CD4-positive, alpha-beta memory T cell (primary cell): ENCODE measurements at places on chromosomes 6 and 20. TPM values are rescaled to one million over a fixed set of nuclear protein-coding genes. Genes with fewer than 3 reads are reported as not detected.

DNA sequence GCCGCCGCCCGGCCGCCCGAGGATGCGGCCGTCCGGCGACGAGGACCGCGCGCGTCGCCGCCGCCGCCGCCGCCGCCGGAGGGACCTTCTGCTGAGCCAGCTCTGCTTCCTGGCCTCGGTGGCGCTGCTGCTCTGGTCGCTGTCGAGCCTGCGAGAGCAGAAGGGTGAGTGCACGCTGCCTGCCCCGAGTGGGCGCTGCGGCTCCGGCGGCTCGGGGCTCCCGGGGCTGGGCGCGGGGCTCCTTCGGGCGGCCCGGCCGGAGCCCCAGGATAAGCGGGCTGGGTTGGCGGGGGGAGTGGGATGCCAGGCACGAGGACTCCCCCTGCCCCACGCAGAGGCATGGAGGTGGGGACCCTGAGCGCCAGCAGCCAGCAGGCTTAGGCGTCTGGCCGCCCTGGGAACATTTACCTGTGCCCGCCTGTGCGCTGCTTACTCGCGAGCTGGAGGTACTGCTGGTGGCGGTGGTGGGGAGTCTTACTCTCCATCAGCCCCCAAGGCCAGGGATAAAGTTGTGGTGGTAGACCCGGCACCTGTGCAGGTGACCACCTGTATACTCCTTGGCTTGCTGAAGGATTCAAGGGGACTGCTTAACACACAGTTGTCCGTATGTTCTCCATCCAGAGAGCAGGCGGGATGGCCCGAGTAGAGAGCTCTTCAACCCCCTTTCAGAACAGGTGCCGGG, 520 bp downstream of the SLC24A3 start:
- DNase-seq, result no peak
- no peaks in the 10 kb centered on the region for H3K4me1 ChIP-seq
- no peaks in the 10 kb centered on the region for H3K36me3 ChIP-seq
- H3K27ac ChIP-seq, result no peak overlapping the region
- no peak overlapping the region for H3K4me3 ChIP-seq

DNA sequence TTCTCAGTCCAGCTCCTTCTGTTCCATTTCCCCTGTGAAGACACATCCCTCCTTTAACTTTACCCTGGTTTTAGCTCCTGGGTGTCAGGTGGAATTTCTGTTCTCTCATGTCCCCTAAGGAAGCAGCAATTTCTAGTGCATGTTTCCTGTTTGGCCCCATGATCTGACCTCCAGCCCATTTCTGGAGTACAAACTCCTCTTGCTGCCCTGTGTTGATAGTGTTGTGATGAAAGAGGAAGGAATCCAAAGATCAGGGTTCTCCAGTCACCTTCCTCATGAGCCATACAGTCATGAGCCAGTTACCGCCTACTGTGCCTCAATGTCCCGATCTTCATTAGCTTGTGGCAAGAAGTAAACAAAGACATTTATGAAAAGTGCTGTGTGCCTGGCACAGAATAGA, 97.4 kb downstream of the PHACTR1 start:
- H3K27me3 ChIP-seq, result no peaks in the 10 kb centered on the region
- no peaks in the 10 kb centered on the region for H3K4me1 ChIP-seq
- no peak overlapping the region for H3K27ac ChIP-seq
- no peaks in the 10 kb centered on the region for H3K36me3 ChIP-seq

DNA sequence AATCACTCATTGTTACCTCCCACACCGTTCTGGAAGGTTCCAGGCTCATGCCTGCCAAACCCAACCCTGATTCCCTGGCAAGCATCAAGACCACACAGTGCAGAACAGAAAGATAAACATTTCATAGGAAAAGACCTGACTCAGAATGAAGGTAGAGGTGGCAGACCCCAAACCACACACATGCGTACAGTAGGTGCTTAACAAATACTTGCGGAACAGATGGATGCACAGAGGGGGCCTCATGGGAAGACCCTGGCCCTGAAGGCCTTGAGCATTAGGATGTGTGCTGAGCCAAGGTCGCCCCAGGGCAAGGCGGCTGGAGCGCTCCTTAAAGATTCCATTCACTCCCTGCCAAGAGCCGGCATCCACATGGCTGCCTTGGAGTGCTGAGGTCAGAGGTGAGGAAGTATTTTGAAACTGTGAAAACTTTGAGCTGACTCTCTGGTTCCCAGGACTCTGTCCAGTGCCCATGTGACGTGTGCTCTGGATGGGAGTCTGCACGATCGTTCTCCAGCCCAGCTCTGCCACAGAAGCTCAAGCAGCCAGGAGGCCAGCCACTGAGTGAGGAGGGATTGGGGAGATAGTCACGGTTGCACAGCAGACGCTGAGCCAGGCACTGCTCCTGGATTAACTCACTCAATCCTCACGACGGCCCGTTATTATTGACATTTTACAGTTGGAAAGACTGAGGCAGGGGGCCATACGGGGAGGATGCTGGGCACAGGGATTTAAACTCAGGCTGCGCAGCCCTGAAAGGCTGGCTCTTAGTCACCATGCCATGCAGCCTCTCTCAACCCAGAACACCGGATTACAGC, 65.5 kb upstream of the AFDN start:
- H3K4me3 ChIP-seq, result no peak overlapping the region
- H3K27ac ChIP-seq, result no peak overlapping the region
- no peaks in the 10 kb centered on the region for H3K27me3 ChIP-seq
- H3K4me1 ChIP-seq, result no peaks in the 10 kb centered on the region

DNA sequence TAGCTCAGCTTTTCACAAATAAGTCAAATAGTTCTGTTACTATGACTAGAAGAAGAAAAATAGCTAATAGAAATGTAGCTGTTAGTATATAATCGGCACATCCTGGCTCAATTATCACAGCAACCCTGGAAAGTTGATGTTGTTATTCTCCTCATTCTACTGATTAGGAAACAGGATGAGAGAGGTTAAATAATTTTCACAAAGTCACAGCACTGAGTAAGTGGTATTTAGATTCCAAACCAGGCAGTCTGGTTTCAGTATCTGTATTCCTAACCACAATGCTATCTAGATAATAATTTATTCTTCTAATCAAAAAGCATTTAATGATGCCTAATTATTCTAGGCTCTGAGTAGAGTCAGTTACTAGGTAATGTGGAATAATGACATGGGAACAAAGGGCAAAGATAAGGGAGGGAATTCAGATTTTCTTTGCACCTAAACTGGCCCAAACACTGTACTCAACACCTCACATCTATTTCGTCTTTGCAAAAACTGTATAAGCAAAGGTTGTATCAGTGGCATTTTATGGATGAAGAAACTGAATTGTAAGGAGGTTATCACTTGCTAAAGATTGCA, 51.3 kb downstream of the PDE7B start:
- H3K27ac ChIP-seq, result no peak overlapping the region
- no peaks in the 10 kb centered on the region for H3K4me1 ChIP-seq
- no peak for DNase-seq
- H3K27me3 ChIP-seq, result no peaks in the 10 kb centered on the region

- DNase-seq, result no peak
- no peak overlapping the region for H3K27ac ChIP-seq
- H3K4me1 ChIP-seq, result no peaks in the 10 kb centered on the region
- H3K36me3 ChIP-seq, result no peaks in the 10 kb centered on the region
These were observed 468.2 kb downstream of the MMUT start for GRCh38 chr6:48994811-48995210.

DNA sequence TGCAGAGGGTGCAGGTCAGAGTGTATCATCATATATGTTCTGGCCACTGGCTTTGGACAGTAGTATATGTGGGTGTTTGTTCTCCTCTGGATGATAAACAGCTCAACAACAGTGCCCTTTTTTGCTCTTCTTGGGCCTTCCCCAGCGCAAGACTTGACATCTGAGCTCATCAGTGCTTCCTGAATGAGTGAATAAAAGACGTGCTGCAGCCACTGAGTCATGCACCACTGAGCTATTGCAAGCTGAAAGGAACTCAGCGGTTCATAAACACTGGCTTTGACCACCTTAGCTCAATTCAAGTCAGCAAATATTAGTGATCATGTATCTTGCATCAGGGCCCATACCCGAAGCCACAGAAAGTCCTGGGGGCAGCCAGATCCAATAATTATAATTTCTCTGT, 105.3 kb upstream of the KCNG1 start:
- no peaks in the 10 kb centered on the region for H3K27me3 ChIP-seq
- DNase-seq, result no peak
- no peak overlapping the region for H3K27ac ChIP-seq
- H3K36me3 ChIP-seq, result no peaks in the 10 kb centered on the region

DNA sequence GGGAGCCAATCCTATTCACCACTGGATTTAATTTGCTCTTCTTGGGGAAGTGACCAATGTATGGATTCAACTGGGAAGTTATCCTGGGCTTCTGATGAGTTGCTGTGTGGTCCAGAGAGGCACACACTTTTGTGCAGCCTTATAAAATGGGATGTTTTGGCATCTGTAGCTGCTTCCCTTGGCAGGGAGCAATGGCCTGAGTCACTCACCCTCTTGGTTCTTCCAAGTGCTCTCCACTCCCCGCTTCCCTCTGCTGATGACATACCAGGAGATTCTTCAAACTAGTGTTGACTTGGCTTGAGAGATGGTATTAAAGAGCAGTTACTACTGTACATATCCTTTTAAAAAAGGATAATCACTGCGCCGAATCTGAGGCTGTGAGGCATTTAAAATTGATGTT, 105.8 kb downstream of the JARID2 start:
- DNase-seq, result no peak
- H3K4me1 ChIP-seq, result peaks cover 7% of the 10 kb centered on the region
- H3K27me3 ChIP-seq, result no peaks in the 10 kb centered on the region
- H3K4me3 ChIP-seq, result no peak overlapping the region
- H3K27ac ChIP-seq, result no peak overlapping the region
- H3K36me3 ChIP-seq, result no peaks in the 10 kb centered on the region

Gene CFB
- total RNA-seq, result not detected

Gene MEP1A
- not detected for total RNA-seq
